SJCRH30 (cell line): ENCODE measurements at places on chromosomes 5 and 9. TPM values are rescaled to one million over a fixed set of nuclear protein-coding genes. Genes with fewer than 3 reads are reported as not detected.

- no peak for DNase-seq
- no peaks in the 10 kb centered on the region for H3K36me3 ChIP-seq
- no peaks in the 10 kb centered on the region for H3K4me1 ChIP-seq
- H3K27me3 ChIP-seq: no peaks in the 10 kb centered on the region
- H3K27ac ChIP-seq: no peak overlapping the region
Measured at GRCh38 chr5:178476531-178476930, 113.7 kb downstream of the COL23A1 start.

The STKLD1 gene
- total RNA-seq: 1.7 and 1.8 TPM in 2 replicates

DNA sequence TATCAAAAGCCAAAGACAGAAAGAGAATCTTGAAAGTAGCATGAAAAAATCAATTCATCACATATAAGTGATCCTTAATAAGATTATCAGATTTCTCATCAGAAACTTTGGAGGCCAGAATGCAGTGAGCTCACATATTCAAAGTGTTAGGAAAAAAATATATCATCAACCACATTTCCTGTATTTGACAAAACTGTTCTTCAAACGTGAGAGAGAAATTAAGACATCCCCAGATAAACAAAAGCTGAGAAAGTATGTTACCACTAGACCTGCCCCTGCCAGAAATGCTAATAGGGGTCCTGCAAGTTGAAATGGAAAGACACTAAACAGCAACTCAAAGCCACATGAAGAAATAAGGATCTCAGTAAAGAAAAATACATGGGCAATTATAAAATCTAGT lies 29.9 kb downstream of the HACD4 start:
- H3K4me1 ChIP-seq: no peaks in the 10 kb centered on the region
- H3K36me3 ChIP-seq: peaks cover 3% of the 10 kb centered on the region; the same call in 1 of the 2 replicates
- H3K27ac ChIP-seq: no peak overlapping the region
- H3K27me3 ChIP-seq: no peaks in the 10 kb centered on the region

- H3K36me3 ChIP-seq: no peaks in the 10 kb centered on the region
- DNase-seq: no peak
- H3K4me1 ChIP-seq: no peaks in the 10 kb centered on the region
- H3K4me3 ChIP-seq: no peak overlapping the region
Measured at GRCh38 chr5:180975338-180975737, 13.3 kb upstream of the BTNL3 start.

The FOXD4L3 gene
- 0.71 and 0.86 TPM in 2 replicates for total RNA-seq

DNA sequence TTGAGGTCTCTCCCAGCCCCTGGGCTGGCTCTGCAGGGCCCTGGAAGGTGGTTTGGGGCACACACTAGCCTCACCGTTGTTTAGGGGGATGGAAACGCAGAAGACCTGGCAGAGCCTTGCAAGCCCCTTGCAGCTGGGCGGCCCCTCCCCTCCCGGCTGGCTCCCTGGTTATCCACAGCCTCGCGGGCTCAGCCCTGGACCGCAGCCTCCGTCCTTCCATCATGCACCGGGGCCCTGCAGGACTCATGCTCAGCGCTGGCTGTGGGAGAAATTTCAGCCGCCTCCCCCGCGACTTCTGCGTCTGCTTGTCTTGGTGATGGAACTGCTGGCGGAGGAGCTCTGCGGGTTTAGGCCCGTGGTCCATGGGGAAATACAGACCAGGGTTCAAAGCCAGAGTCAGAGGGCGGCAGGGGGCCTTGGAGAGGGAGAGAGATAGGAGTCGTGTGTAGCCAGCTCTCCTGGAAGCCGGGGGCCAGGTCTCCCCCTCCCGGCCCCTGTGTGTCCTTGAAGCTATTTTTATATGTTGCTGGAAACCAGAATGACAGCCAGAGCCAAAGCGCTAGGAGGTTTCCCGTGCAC lies 75.8 kb upstream of the IER5L start:
- no peaks in the 10 kb centered on the region for H3K4me1 ChIP-seq
- 0 out of 2 replicates have a peak, but pooled peaks cover 8% of the 10 kb centered on the region for H3K27me3 ChIP-seq
- H3K36me3 ChIP-seq: no peaks in the 10 kb centered on the region
- DNase-seq: no peak

The YIPF5 gene
- total RNA-seq: 43.1 and 45.6 TPM in 2 replicates

DNA sequence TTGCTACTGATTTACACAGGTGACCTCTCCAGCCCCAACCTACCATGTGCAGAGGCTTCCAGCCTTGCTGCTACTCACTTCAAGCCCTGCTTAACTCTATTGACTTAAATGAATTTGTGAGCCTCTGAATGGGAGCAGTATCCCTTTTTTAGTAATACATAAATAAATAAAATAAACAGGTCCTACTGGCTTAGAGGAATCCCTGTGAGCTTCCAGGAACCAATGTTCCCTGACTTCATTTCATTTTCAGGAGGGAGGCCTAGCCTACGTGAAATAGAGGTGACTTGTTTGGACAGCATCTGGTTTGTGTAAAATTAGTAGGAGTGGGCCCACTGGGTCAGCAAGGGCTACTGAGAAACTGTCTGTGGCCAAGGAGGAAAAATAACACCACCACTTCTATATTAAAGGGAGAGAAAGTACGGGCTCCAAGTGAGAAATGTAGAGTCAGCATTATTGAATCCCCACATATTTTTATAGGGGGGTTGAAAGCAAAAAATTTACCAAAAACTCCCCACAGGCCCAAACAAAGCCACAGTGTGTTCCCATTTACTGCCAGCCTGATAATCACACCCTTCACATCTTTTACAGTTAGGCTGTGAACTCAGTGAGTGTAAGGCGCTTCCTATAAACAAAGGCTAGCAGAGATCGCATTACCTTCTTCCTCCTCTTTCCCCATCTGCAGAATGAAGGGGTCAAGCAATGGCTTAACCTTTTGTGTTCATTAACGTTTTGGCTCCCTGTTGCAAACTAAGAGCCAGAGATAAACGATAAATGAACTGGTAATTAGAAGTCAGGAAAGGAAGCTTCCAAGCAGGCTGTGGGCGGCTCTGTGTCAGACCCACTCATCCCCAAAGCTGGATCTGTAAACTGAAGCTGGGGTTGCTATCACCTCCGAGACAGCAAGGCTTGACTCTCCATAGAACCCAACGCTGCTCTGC lies 138.8 kb upstream of the LIFR start:
- no peak overlapping the region for H3K27ac ChIP-seq
- no peak for DNase-seq
- H3K36me3 ChIP-seq: no peaks in the 10 kb centered on the region
- H3K4me3 ChIP-seq: no peak overlapping the region
- H3K27me3 ChIP-seq: no peaks in the 10 kb centered on the region
- H3K4me1 ChIP-seq: no peaks in the 10 kb centered on the region; the same call in 1 of the 2 replicates

The ZNF883 gene
- not detected in 2 replicates for total RNA-seq

The UGT3A1 gene
- total RNA-seq: 1.9 and 2.0 TPM in 2 replicates

The MAMDC4 gene
- total RNA-seq: 1.9 and 4.4 TPM in 2 replicates

- H3K27ac ChIP-seq: peak overlapping the region; percentile 73
- DNase-seq: no peak
- no peaks in the 10 kb centered on the region for H3K27me3 ChIP-seq
- H3K36me3 ChIP-seq: no peaks in the 10 kb centered on the region; the same call in 1 of the 2 replicates
- H3K4me1 ChIP-seq: peaks cover 5% of the 10 kb centered on the region
- H3K4me3 ChIP-seq: peak overlapping the region; percentile 86
Measured at GRCh38 chr9:95509851-95510708, 6.7 kb downstream of the PTCH1 start.

The ACOT12 gene
- total RNA-seq: 0.14 TPM in 1 of 2 replicates, not detected in the other

DNA sequence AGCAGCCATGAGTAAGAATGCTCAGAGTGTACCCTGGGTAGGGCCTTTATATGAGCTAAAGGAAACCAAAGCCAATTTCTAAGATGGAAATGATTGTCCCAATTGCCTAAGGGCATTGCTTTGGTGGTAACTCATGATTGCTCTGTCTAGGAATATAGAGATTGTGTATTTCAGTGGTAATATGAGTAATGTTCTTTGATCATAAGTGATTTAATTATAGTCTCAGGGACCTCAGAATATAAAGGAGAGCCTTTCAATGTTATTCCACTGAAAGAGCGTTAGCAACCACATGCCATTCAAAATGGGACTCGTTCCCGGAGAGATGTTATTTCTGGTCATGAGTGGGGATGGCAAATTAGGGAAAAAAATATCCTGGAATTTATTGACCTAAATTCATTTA lies 340.5 kb downstream of the ARHGEF28 start:
- H3K27me3 ChIP-seq: no peaks in the 10 kb centered on the region
- no peak overlapping the region for H3K4me3 ChIP-seq
- H3K4me1 ChIP-seq: peaks cover 68% of the 10 kb centered on the region
- no peaks in the 10 kb centered on the region for H3K36me3 ChIP-seq

The SLC36A2 gene
- not detected in 2 replicates for total RNA-seq

DNA sequence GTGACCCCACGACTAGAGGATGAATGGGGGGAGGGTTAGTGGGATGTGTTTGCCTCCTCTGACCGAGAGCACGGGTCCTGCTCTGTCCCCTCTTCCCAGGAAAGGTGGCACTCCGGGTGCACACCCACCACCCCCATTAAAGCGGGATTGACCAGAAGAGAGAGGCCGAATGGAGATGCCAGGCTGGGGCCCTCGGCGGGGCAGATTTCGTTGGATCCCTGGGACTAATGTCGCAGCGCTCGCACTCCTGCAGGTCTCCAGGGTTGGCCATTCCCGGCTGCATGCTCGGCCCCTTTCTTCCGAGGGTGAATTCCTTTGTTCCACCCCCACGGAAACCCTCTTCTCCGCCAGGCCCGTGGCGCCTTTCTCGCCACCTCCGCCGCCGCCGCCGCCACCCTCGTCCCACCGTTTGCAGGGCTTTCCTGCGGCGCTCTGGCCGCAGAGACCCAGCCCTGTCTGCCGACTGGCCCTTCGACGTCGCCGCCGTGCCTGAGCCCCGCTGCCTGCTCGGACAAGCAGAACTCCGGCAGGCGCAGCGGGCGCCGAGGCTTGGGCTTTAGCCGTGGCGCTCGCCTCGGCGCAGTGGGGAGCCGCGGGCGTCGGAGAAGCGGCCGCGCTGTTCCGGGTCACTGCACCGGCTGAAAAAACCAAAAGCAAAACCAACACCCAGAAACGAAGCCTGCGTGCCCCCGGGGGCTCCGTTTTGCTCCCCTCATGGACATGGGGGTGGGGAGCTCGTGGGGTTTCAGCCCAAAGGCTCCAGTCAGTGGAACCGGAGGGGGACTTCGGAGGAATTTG lies 11.8 kb downstream of the LMX1B start:
- DNase-seq: no peak
- no peak overlapping the region for H3K27ac ChIP-seq
- H3K36me3 ChIP-seq: no peaks in the 10 kb centered on the region
- H3K4me1 ChIP-seq: 0 out of 2 replicates have a peak, but pooled peaks cover 3% of the 10 kb centered on the region

The ANXA2R gene
- 3.3 and 3.5 TPM in 2 replicates for total RNA-seq

The PCDHA4 gene
- total RNA-seq: not detected in 2 replicates

DNA sequence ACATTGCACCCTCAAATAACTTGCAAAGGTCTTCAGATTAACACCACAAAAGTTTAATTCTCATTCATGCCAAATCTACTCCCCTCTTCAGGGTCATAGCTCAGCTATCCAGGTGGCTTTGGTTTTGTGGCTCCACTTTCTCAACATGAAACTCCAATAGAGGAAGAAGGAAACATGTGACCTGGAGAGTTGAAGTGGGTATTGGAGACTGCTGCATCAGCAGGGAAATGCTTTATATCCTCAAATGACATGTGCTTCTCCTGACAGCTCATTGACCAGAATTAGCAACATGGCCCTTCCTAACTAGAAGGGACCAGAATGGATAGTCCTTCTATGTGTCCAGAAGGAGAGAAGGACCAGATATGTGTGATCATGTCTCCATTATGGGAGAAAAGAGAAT lies 73.6 kb downstream of the TLR4 start:
- H3K27ac ChIP-seq: no peak overlapping the region
- no peaks in the 10 kb centered on the region for H3K27me3 ChIP-seq
- H3K36me3 ChIP-seq: no peaks in the 10 kb centered on the region
- DNase-seq: no peak
- H3K4me3 ChIP-seq: no peak overlapping the region
- peaks cover 11% of the 10 kb centered on the region for H3K4me1 ChIP-seq

The TAS2R1 gene
- total RNA-seq: not detected in 2 replicates

The ADAMTS13 gene
- total RNA-seq: 0.42 and 0.43 TPM in 2 replicates

GRCh38 chr9:131148276-131148675 lies 22.9 kb downstream of the NUP214 start:
- H3K27me3 ChIP-seq: no peaks in the 10 kb centered on the region
- H3K36me3 ChIP-seq: peaks cover 93% of the 10 kb centered on the region
- H3K4me3 ChIP-seq: no peak overlapping the region
- H3K4me1 ChIP-seq: no peaks in the 10 kb centered on the region

GRCh38 chr9:129023036-129023907 lies 4.9 kb downstream of the SH3GLB2 start:
- no peaks in the 10 kb centered on the region for H3K36me3 ChIP-seq
- H3K4me3 ChIP-seq: no peak overlapping the region
- DNase-seq: peak; percentile 97
- H3K27me3 ChIP-seq: no peaks in the 10 kb centered on the region
- peaks cover 19% of the 10 kb centered on the region for H3K4me1 ChIP-seq

The SPATA31C2 gene
- total RNA-seq: 0.35 and 0.53 TPM in 2 replicates

DNA sequence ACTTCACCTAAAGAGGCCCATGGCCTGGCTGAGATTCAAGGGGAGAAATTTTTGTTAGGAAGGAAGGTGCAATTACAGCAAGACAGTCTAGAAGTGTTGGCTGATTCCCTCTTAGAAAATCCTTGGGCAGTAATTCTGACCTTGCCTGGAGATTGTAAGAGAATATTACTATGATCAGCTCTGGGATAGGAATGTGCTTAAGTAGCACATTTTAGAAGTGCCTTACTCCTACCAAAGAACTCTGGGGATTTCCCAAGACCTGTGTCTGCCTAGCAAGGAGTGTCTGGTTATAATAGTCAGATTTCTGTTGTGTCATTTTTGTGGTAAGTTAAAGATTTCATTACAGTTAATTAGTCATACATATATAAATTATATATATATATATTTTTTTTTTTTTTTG lies 52.3 kb downstream of the NLN start:
- H3K4me3 ChIP-seq: no peak overlapping the region
- H3K27ac ChIP-seq: no peak overlapping the region
- H3K27me3 ChIP-seq: no peaks in the 10 kb centered on the region
- peaks cover 18% of the 10 kb centered on the region for H3K36me3 ChIP-seq
- H3K4me1 ChIP-seq: no peaks in the 10 kb centered on the region

The PCDH1 gene
- total RNA-seq: 0.08 and 0.20 TPM in 2 replicates

The ARID3C gene
- 0.13 TPM in 1 of 2 replicates, not detected in the other for total RNA-seq

DNA sequence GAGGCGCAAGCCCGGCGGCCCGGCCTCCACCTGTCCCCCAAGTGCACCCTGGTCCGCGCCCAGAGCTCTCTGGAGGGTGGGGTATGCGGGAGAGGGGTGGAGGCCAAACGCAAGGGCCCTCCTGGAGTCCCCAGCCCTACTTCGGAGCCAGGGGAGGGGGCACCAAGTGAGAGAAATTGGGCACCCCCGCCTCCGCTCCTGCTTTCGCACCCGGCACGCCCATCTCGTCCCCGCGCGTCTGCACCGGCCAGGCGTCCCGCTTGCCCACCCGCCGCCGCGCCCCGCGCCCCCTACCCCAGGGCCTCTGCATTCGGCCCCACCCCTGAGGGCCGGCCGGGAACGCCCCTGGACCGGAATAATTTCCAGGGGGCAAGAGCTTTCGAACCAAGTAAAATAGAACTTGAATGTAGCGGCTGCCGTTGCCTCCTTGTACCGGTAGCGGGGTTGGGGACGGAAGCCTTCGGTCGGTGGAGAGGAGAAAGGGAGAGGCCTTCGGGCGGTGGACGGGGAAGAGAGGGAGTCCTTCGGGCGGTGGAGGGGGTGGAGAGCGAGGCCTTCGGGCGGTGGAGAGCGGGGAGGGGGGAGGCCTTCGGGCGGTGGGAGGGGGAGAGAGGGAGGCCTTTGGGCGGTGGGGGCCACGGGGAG lies 694 bp upstream of the PHPT1 start:
- no peaks in the 10 kb centered on the region for H3K36me3 ChIP-seq
- H3K27me3 ChIP-seq: no peaks in the 10 kb centered on the region
- DNase-seq: no peak
- H3K4me1 ChIP-seq: no peaks in the 10 kb centered on the region; the same call in 1 of the 2 replicates

- no peaks in the 10 kb centered on the region for H3K4me1 ChIP-seq
- H3K27ac ChIP-seq: no peak overlapping the region
- DNase-seq: peak; percentile 1
- H3K4me3 ChIP-seq: no peak overlapping the region
- peaks cover 10% of the 10 kb centered on the region for H3K27me3 ChIP-seq
- H3K36me3 ChIP-seq: no peaks in the 10 kb centered on the region
Measured at GRCh38 chr9:93301911-93302541, 118.1 kb downstream of the WNK2 start.
